Activated CD8-positive, alpha-beta memory T cell treated with anti-CD3 and anti-CD28 coated beads, Interleukin-2, amount 50 U/mL, for 48 hours (primary cell): ENCODE measurements at places on chromosomes 12 and 14.
A peak's percentile ranks its signal among the peaks of the same experiment; 100 is the strongest.

DNA sequence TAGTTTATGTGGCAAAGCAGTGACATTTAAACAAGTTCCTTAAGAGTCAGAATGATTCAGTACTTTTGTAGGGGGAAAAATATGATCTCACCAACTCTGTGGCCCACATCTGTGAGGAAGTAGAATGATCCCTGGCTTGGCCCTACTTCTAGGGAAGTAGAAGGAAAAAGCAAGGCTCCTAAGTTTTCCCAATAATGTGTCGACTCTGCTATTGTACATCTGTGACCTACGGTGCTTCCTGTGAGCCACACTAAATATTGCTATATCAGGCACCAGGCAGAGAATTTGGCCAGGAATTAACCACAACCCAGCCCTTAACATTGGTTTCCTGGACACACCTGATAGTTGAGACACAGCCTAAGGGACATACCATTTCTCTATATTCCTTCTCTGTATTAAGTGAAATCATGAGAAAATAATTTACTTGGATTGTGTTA, 9.3 kb upstream of the NID2 start:
- DNase-seq, result no peak

- no peak for DNase-seq
Measured at GRCh38 chr12:1050059-1050707, 59.2 kb downstream of the ERC1 start.

DNA sequence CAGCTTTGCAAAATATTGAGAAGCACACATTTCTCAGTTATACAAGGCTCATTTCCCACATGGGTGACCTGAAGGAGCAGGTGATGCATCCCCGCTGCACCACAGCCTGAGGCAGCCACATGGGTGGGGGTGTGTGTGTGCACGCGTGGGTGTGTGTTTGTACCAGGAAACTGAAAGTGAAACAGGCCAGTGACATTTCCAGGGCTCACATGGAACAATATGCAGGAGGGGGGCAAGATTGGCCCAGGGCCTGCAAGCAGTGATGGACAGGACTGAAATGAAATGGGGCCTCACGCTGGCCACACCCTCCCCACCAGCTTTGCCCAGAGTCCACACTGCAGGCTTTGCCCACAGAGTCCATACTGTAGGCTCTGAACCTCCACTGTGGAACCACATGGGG, 154.2 kb upstream of the PARP11 start:
- peak; percentile 68 for DNase-seq

GRCh38 chr14:62445570-62445969, 599.7 kb downstream of the KCNH5 start:
- no peak for DNase-seq

- DNase-seq, result no peak
Measured at GRCh38 chr12:42119085-42119633, 25.5 kb downstream of the GXYLT1 start.

DNA sequence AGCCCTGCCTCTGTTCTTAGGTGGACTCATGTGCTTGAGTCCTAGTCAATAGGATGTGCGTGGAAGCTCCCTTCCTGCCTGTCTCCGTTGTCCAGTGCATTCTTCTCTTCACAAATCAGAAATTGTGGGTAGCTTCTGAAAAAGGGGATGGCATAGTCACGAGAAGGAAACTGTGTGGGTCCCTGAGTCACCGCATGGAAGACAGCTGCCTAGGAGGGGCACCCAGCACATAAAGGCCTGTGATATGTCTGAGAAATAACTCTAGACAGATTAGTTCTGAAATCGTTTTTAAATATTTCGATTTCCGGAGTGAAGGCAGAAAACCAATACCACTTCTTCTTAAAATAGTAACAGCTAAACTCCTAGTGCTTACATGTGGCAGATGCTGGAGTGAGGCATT, 974.4 kb downstream of the BCL11B start:
- no peak for DNase-seq

GRCh38 chr14:104578321-104578720, 1.2 kb upstream of the C14orf180 start:
- DNase-seq, result no peak
